ENCODE measurements at places on chromosomes 5 and 9. TPM values are rescaled to one million over a fixed set of nuclear protein-coding genes. Genes with fewer than 3 reads are reported as not detected.

- DNase-seq: no peak
Measured at GRCh38 chr5:179738742-179739141, 6.1 kb downstream of the MAML1 start.

DNA sequence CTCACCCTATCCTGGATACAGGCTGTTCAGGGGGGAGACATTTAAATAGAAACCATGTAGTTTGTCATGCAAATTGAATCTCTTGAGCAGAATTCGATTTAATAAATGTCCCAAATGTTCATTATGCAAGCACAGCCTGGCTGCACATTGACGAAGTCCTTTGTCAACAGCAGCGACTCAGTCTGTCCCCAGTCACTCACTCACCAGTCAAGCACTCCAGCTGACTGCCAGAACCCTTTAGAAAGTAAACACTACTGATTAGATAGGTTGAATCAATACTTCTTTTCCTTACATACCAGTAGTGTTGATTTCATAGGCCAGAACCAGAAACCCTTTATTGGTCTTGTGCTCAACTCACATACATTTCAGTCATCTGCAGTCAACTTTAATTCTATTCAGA, 27.5 kb downstream of the CDH6 start:
- DNase-seq: no peak

DNA sequence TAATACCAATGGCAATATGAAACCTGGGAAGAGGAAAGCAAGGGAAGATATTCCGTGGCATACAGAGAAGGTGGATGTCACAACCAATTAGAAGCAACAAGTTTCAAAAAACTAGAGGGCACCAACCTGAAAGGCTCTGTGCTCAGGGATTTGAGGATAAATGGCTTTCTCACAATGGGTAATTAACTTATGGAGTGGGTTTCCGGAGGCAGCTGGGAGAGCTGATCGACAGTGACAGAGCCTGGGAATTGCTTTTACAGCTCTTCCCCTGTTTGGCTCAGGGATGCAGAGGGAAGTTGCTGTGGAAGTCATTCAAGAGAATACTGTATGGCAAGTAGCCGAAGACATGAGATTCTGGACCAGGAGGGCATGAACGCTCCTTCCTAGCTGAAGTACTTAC, 237.0 kb downstream of the KIF4B start:
- DNase-seq: no peak

DNA sequence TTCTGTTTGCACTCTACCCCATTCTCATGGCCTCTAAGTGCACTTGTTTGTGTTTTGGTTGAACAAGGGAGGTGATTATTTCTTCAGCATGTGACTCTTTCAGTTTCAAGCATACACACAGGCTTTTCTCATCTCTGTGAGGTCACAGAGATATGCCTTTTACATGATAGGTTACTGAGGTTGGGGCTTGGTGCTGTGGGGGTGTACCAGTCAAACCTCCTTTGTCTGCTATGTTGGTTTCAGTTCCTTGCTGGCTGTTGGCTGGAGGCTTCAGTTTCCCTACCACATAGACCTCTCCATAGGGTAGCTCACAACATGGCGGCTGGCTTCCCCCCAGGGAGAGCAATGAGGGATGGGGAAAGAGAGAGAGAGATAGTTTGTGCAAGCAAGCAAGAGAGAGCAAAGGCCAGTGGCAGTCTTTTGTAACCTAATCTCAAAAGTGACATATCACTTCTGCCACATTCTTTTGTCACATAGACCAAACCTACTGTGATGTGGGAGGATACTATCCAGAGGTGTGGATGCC, 96.7 kb upstream of the SEMA6A start:
- no peak for DNase-seq

DNA sequence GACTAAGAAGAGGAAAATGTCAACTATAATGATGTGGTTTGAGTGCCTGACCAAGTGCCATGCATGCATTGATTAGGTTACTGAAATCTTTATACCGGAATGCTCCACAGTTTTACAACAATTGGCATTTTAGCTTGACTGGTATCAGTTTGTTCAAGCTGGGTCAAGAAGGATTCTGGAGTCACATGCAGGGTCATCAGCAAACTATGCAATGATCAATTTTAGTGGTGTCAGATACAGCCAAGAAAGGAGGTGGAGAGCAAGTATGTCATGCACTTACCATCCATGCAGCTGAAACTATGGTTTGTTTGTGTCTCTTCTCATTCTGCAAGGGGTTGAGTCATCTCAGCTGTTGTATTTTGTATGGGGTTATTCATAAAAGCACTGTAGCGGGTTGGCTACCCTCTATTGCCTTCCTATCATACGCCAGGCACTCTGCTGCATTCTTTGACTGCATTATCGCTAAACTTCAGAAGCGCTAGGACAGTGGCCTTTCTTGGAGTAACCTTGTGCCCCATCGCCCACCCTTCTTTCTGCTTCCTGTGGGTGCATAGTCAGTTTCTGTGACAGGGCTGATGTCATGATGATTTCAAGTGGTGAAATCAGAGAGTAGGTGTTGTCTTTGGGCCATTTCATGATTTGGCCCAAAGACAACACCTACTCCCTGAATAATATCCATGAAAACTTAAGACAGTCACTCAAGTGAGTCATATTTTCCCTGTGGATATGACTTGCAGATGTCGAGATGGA, 145.4 kb downstream of the MTX3 start:
- DNase-seq: no peak

GRCh38 chr9:77876091-77876490, 155.5 kb downstream of the GNAQ start:
- DNase-seq: no peak

GRCh38 chr9:100774962-100775361, 197.1 kb downstream of the CAVIN4 start:
- DNase-seq: no peak

- DNase-seq: no peak
Measured at GRCh38 chr9:97431549-97432143, 19.8 kb downstream of the TDRD7 start.

GRCh38 chr5:119255571-119256356, 100.1 kb upstream of the TNFAIP8 start:
- no peak for DNase-seq

GRCh38 chr5:74667396-74667795, 17.6 kb upstream of the HEXB start:
- no peak for DNase-seq

GRCh38 chr5:100760688-100761087, 142.4 kb downstream of the ST8SIA4 start:
- no peak for DNase-seq

DNA sequence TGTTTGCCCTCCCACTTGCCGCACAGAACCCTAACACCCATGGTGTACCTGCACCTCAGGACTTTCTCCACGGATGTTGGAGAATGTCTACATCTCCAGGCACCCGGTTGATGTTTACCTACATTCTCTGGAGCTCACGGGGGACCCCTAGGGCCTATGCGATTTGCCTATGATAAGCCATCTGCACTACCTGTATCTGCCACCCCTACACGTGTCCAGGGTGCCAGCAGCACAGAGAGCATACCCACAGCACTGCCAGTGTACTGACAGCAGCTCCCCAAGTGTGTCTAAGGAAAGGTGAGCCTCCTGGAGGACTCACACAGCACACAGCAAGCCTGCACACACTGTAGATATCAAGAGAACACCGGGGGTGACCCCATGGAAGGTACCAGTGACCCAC, 31.3 kb upstream of the LMX1B start:
- DNase-seq: no peak

- DNase-seq: no peak
Measured at GRCh38 chr5:155827949-155828348, 499.0 kb upstream of the SGCD start.

GRCh38 chr9:15192856-15193255, 114.2 kb downstream of the TTC39B start:
- DNase-seq: no peak

GRCh38 chr5:107672211-107673038, 1.7 kb upstream of the EFNA5 start:
- peak; percentile 94 for DNase-seq

DNA sequence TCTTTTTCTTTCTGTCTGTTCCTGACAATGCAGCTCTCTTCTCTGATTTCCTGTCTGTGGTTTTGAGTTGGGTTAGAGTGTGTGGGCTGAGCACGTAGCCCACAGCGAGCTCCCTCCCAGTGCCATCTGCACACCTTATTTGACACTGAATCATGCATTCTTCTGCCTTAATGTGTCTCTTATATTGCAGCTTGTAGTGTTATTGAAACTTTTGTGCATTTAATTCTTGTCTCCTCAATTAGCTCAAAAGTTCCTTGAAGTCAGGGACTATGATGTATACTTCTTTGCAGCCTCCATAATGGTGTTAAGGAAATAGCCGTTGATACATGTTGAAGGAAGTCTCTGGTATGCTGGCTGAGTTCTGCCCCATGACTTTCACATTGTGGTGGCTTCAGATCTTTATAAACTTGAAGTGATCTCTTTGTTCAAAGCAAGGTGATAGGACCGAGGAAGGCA, 576.2 kb upstream of the CLINT1 start:
- DNase-seq: no peak

GRCh38 chr9:124743686-124744348, 27.3 kb downstream of the NR6A1 start:
- DNase-seq: no peak

DNA sequence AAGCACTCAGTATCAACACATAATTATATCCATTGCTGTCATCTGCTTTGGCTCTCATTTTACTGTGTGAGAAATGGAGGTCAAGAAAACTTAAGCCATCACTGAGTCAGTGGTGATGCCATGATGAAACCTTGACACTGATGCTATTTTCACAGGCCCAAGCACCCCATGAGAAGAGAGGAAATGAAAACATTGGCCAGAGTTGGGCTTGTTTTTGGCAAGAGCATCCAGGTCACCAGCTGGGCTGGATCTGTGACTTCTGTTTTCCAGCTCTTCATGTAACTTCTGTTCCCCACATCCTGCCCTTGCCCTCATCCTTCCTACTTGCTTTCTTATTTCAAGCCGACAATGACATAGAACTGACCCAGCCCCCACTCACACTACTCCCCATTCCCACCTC, 10.0 kb downstream of the LCP2 start:
- DNase-seq: no peak

DNA sequence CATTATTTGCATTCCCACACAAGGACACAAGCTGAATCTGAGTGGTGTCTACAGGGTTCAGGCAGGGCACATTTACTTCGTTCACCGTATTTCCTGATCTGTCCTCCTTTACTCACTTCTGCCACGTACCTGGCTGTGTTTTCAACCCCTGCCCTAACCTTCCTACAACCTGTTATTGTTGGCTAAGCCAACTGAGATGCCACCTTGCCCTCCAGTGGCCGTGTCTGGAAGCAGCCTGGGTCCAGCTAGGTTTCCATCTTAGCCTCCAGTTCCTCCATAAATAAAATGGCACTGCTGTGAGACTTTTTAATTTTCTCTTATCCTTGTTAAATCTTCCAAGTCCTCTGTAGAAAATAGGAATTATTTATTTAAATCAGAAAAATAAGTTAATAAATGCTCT, 64.8 kb downstream of the ATP10B start:
- no peak for DNase-seq

GRCh38 chr9:4301971-4302427, 2.1 kb upstream of the GLIS3 start:
- DNase-seq: no peak

DNA sequence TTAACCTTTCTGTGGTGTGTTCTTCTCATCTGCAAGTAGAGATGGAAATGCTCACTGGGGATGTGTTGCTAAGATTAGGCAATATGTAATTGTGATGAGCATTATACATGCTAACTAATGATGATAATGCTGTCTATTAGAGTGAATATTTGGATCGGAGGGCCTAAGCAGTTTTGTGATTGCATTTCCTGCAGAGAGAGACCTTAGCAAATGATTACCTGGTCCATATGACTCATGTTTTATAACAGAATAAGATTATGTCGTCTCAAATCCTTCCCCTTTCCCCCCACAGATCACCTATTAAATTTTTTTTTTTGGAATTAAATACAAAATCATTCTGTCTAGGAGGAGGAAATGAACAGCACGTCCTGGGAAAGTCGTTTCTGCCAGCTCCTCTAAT, 82.7 kb downstream of the IZUMO3 start:
- DNase-seq: no peak

- no peak for DNase-seq
Measured at GRCh38 chr9:133088756-133089155, 27.0 kb downstream of the CEL start.

- DNase-seq: no peak
Measured at GRCh38 chr9:25700430-25700829, 22.2 kb upstream of the TUSC1 start.

GRCh38 chr9:124475158-124475867, 25.1 kb downstream of the ADGRD2 start:
- DNase-seq: no peak

- DNase-seq: no peak
Measured at GRCh38 chr5:122943050-122943698, 93.4 kb downstream of the PPIC start.

DNA sequence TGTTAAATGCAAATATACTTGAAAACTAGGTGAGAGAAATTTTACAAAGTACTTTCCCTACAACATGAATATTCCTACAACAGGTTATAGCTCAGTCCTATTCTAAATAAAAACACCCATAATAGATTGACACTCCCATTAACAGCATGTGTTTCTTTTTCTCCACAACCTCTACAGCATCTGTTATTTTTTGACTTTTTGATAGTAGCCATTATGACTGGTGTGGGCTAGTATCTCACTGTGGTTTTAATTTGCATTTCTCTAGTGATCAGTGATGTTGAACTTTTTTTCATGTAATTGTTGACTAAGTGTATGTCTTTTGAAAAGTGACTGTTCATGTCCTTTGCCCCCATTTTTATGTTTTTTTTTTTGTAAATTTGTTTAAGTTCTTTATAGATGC, 1506.1 kb upstream of the CDH9 start:
- DNase-seq: no peak

- no peak for DNase-seq
Measured at GRCh38 chr5:55823151-55823796, 27.9 kb upstream of the IL31RA start.

- DNase-seq: no peak
Measured at GRCh38 chr5:118598311-118598710, 390.0 kb downstream of the DTWD2 start.

GRCh38 chr5:7793895-7794294, 57.0 kb downstream of the CFAP90 start:
- DNase-seq: no peak

The NUTM2G gene
- total RNA-seq: not detected

The FGF1 gene
- not detected for total RNA-seq

The SCGB3A2 gene
- 0.39 TPM for total RNA-seq

The FGD3 gene
- total RNA-seq: 0.80 TPM

The CCDC152 gene
- total RNA-seq: not detected

The PCDHB14 gene
- 0.80 TPM for total RNA-seq

The TMEM252 gene
- total RNA-seq: not detected

The SLC46A2 gene
- total RNA-seq: not detected

The C9orf85 gene
- total RNA-seq: 8.0 TPM

The SLC34A1 gene
- total RNA-seq: not detected

The MLANA gene
- not detected for total RNA-seq

The IL4 gene
- total RNA-seq: not detected

Measured in Panc1 (cell line).